ENCODE measurements at places on chromosomes 3 and 15. TPM values are rescaled to one million over a fixed set of nuclear protein-coding genes. Genes with fewer than 3 reads are reported as not detected.

DNA sequence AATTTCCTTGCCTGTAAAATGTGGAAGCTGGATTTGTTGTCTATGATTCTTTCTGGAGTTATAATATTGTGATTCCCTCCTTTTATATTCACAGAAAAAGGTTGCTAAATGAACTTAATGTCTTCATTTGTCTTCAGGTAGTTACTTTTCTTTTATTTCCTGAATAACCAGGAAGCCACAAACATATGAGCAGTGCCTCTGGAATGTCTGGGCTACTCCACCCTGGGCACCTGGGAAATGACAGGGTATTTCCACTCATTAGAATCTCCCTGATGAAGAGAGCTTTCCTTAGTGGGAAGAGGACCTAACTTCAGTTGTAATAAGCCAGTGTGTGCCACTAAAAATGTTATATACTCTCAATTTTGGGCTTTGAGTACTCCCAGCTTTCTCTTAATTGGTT is 3.8 kb upstream of the SLMAP start:
- DNase-seq: peak; percentile 90

GRCh38 chr15:51579012-51579411 is 43.6 kb downstream of the DMXL2 start:
- DNase-seq: no peak

GRCh38 chr3:101466465-101467309 is 46.3 kb downstream of the SENP7 start:
- DNase-seq: no peak

The SLC35A5 gene
- 16.4 TPM for polyA plus RNA-seq

The TMEM45A gene
- 21.3 TPM for polyA plus RNA-seq
